NCI-H446 treated with DMSO at 0.1 percent for 48 hours (cell line): ENCODE measurements at places on chromosomes 11 and 22.

GRCh38 chr11:7115780-7116179, 27.0 kb downstream of the RBMXL2 start:
- DNase-seq, result no peak

DNA sequence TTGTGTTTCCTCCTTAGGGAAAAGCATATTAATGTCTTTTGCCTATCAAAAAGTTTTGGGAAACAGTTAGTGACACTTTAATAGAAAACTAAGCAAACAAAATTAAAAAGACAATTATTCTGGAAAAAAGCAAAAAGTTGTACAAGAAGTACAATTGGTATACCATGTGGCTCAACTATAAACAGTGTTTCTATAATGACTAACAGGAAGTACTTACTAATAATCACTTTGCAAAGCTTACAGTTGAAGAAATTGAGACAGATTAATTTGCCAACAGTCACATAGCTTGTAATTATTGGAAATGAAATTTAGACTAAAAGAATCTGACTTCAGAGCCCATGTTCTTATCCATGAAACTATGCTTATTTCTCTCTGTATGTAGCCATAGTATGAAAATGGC, 24.7 kb downstream of the PPME1 start:
- DNase-seq, result no peak

DNA sequence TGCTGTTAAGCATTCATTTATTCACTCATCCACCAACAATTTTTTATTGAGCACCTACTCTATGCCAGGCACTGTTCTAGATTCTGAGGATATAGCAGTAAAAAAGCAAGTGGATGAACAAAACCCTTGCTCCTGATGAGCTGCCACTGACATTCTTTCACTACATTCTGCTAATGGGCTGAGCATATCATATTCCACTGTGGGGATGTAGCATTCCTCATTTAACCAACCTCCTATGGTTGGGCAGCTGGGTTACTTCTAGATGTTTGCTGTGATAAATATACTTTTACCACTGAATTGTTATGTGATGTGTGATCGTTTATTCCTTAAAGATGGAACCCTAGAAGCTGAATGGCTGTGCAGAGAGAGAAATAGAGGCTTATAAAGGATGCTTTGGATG, 176.9 kb downstream of the MN1 start:
- no peak for DNase-seq

DNA sequence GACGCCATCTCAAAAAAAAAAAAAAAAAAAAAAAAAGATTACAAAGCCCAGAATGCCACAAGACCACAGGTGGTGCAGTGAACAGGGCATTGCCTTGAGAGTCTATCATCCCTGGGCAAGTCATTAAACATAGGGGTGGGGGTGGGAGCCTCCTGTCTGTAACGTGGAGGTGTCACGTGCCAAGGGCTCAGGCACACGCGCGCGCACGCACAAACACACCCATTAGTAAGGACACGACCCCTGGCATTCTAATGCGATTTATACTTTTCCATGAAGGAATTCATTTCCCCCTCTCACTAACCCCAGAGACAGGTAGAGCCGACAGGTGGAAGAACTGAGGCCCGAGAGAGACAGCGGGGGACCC, 5.8 kb upstream of the GCAT start:
- no peak for DNase-seq

GRCh38 chr11:22657101-22657694, 9.2 kb upstream of the GAS2 start:
- no peak for DNase-seq

DNA sequence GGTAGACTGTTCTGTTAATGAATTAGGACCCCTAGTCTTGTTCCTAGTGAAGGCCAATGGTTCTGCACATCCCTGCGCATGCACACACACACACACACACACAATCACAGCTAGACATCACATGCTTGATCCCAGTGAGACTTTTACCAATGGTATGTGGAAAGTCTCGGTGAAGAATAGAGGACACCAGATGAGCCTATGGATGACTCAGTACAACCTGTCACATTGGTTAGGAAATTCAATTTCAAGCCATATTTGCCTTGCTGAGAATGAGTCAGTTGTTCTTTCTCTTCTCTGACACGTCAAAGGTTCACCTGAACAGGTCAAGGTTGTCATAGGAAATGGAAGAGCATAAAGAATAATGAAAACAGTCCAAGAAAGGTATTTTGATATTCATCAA, 122.0 kb downstream of the SLC17A6 start:
- DNase-seq, result no peak

GRCh38 chr22:48757581-48757980, 1070.1 kb downstream of the BRD1 start:
- DNase-seq, result no peak

DNA sequence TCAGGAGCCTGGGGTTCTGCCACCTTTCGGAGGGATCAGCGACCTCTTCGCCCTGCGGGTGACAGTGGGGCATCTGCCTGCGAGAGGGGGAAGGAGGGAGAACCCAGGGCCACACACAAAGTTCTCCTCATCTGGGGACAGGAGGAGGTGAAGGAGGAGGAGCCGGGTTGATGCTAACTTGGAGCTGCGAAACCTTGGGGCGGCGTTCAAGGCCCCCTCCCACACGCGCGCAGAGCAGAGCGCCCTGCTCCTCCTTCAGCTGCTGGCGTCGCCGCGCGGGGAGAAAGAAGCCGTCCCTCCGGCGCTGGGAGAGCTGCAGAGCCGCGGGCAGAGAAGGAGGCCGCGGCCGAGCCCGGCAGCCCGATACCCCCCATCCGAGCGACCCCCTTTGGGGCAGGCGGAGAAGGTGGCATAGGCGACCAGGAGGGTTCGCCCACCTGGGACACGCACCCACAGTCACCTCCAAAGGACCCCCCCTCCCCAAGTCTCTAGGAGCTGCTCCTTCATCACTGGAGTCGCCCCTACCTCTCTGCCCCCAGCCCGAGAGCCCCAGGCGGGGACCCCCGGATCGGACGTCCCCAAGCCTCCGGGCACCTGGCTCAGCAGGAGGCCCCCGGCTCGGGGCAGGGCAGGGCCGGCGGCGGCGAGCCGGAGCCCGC, at the start of gene RASD2:
RASD2 (plus strand) TSS at position 237 of the 659 bp plus-strand sequence. CDS start 5,979 bp downstream, outside the sequence.
- DNase-seq, result no peak

GRCh38 chr22:40414311-40414710, 43.9 kb downstream of the SGSM3 start:
- DNase-seq, result no peak

GRCh38 chr11:38646382-38646781, 2048.3 kb upstream of the RAG2 start:
- peak; percentile 77 for DNase-seq

GRCh38 chr22:26360169-26360885, 68.7 kb upstream of the ASPHD2 start:
- peak; percentile 52 for DNase-seq

DNA sequence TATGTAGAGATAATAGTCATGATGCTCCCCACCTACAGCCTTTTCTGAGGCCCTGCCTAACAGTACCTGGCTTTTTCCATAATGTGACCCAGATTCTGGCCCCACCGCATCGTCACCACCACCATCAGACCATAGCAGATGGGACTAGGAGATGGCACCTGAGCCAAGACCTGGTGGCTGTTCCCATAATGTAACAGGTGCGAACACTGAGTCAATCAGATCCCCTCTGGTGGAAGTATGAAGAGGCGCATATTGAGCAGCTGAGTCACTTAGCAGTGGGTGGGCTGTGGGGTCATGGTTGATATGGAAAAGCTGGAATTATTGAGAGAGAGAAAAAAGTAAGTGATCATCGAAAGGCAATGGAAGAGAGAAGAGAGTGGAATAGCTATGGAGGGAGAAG, 578.0 kb upstream of the CADM1 start:
- DNase-seq, result no peak

DNA sequence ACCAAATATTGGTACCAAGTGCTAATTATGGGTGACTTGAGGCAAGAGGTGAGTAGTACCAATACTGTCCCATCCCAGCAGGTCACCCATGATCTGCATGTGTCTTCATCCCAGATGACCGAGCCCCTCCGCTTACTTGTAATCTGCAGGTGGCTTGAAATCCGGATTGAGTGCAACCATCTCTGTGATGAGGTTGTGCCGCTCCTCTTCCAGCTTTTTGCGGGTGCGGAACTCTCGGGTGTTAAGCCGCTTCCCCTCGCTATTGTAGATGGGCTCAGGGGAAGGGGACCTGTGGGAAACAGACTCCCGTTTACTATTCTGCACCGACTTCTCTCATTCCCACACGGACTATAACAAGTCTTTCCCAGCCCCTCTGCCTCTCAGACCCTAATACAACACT, 8.2 kb downstream of the SF1 start:
- no peak for DNase-seq

- DNase-seq, result no peak
These were observed 23.8 kb downstream of the KCNJ1 start for GRCh38 chr11:128843198-128843785.

DNA sequence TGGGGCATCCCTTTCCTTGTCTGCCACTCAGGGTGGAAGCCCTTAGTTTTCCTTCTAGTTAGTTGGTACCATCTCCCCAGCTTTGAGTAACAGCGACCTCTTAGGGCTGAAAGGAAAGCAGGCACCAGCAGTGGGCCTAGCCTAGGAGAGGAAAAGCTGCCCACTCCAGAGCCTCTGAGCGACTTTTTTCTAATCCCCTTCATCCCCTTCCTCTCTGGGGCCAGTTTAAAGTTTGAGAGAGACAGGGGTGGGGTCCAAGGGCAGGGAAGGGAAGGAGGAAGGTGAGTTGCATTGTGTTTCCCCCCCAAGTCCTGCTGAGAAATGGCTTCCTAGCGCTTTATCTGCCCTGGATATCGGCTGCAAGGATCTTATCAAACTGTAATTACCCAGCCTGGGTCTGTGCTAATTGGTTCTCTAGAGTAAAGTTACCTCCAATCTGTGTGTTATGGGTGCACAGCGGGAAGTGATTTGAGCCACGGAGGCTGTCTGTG, 573.9 kb upstream of the CADM1 start:
- no peak for DNase-seq

- no peak for DNase-seq
These were observed 29.4 kb upstream of the PDE3B start for GRCh38 chr11:14614091-14614622.

DNA sequence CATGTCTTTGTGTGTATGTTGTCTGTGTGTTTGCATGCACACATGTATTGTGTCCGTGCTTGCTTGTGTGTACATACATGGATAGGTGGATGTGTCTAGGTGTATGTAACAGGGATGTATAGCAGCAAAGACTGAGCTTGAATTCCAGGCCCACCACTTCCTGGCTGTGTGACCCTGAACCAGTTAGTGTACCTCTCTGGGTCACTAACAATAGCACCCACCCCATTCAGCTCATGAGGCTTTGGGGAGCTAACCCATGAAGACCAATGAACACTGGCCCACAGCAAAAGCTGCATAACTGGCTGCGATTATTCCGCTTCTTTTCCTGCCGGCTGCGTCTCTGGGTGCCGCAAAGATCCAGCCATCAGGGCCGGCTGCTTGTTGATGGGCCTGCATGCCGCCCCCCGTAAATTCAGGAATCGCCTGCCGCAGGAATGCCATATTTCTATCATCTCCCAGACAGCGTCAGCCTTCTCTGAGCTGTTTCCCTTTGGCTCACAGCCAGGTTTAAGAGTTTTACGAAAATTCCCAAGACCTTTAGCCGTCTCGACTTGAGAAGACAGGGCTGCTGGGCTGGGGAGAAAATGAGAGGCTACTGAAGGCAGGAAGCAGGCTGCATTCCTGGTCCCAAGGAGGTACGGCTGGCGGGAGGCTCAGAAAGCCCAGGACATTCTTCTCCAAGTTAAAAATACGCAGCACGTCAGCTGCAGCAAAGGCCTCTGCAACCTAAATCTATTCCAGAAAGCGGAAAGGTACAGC, 224.6 kb downstream of the MN1 start:
- no peak for DNase-seq

DNA sequence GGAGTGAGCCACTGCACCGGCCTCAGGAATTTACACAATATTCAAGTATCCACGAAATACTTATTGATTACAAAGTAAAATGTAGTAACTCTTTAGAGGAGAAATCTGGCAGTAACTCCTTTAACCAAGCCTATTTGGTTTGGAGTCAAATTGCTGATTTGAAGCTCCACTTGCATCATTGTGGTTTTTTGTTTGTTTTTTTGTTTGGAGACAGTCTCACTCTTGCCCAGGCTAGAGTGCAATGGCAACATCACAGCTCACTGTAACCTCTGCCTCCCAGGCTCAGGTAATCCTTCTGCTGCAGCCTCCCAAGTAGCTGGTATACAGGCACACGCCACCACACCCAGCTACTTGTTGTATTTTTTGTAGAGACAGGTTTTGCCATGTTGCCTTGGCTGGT, 6.4 kb upstream of the QSER1 start:
- no peak for DNase-seq

DNA sequence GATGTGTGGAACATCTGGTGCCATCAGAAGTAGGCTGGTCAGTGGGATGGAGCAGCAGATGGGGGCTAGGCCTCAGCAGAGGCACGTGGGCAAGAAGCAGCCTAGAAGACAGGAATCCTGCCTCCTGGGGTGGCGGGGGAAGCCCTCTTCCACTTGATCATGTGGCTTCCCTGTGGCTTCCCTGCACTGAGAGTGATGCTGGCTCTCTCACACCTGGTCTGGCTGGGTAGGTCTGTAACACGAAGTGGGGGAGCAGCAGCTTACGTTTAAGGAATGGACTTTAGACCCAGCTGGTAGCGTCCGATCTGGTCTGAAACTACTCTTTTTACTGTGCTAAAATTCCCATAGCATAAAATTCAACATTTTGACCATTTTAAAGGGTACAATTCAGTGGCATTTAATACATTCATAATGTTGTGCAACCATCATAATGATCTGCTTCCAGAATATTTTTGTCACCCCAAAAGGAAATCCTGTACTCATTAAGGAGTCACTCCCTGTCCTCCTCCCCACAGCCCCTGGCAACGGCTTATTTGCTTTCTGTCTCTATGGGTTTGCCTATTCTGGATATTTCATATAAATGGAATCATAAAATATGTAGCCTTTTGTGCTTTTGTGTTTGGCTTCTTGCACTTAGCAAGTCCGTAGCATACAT, 21.7 kb downstream of the PTPN5 start:
- no peak for DNase-seq
